ENCODE measurements at places on chromosomes 2 and 18.

- no peak for DNase-seq
Measured at GRCh38 chr18:63879709-63880108, 7.8 kb upstream of the SERPINB2 start.

DNA sequence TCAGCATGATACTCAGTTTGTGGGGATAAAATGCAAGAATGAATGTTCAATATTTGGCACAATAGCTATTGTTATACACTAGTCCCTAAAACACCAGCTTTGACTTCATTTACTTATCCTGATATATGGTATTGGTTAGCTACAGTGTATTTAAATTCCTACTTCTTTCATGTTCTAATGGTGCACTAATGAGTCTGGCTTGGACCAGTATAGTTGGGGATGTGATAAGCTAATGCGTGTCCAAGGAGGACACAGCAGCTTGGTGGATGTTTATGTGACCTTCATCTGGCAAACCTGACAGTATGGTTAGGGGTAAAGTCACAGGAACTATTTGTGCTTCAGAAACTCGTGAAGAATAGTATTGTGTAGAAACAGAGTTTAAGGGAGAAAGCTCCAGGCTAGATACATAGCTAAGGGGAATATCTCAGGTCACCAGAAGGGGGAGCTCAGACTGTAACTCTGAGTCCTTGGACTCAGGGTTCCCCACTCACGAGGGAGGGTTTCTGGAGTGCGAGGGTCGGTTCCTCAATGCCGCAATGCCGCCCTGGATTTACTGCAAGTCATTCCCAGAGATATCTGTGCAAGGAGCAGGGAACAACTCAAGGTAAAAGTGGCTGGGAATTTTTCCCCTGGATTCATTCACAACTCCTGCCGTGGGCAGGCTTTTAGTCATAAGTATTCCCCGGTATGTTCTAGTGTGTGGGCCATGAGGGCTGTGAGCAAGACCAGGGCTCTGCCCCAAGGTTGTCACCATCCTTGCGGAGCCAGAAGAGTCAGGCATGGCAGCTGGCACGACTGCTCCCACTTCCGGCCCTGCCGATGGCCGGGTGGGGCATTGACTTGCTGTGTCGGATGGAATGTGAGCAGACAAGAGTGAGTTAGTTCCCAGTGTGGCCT, 14.5 kb downstream of the IL1R2 start:
- DNase-seq: peak; percentile 67

DNA sequence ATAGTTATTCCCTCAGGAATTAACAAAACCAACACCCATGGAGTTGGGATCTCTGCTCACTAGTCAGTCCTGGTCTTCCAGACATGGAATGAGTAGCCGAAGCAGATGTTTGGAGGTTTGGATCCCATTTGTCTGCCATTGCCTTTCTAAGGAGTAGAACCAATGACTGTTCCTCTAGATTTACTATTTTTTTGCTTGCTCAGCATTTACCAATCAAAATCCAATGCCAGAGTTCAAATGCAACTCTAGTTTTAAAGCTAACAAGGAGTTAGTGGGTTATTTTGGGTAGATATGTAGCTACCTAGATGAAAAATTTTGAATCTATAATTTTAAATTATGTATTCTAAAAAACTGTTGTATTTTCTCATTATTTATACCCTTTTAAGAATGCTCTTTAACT, 62.6 kb downstream of the MALT1 start:
- DNase-seq: no peak

DNA sequence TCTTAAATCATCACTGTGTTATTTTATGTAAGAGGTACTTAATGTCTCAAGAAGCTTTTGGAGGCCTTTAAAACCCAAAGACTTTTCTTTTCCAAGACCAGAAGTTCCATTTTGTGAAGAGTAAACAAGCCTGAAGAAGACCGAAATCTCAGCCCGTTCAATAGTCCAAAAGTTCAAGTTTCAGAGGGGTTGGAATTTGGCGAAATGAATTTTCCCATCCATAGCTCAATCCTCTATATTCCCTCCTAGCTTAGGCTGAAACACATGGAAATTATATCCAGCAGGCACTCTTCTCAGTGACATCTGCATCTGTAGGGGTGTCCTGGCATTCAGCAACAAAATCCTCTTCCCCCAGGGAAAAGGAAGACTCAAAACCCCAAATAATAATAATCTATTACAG, 344.6 kb downstream of the ARHGAP15 start:
- DNase-seq: no peak

GRCh38 chr2:6381326-6381725, 484.4 kb downstream of the CMPK2 start:
- no peak for DNase-seq

GRCh38 chr2:226320076-226320948, 479.3 kb downstream of the IRS1 start:
- DNase-seq: no peak

GRCh38 chr2:169287666-169288065, 74.7 kb downstream of the LRP2 start:
- no peak for DNase-seq

GRCh38 chr2:177984749-177985148, 87.8 kb downstream of the PDE11A start:
- peak; percentile 25 for DNase-seq

DNA sequence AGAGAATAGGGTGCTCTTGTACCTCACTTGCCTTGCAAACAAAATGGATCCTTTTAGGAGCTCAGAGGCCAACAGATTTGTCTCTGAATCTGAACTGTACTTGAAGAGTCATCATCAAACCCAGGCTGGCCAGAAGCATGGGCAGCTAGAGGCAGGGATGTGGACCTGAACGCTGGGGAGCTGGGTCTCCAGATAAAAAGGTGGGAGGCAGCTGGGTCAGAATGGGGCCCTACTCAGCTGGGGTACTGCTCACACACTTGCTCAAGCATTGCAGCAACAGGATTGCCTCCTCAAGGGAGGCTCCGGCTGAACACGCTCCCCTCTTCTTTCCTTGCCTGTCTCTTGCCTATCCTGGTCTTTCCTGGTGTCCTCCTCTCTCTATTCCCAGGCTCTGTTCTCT, 57.3 kb upstream of the SIX3 start:
- DNase-seq: no peak

DNA sequence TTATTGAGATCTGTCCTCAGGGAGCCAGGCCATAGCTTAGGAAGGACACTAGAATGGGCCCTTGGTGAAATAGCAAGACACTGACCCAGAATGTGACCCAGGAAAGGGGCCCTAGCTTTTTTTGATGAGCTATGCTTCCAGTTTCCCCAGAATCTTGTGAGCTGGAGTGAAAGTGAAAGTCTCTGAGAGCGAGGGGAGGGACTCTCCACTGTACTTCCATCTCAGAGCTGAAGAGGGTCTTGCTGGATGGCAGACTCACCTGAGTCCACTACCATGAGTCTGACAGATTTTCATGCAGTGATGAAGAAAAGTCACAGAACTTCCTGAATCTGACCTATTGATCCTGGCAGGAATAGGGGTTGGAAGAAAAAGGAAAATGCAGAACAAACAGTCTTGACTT, 3.1 kb downstream of the ARHGAP25 start:
- peak; percentile 30 for DNase-seq

GRCh38 chr2:228545041-228545747, 363.7 kb upstream of the SPHKAP start:
- no peak for DNase-seq

DNA sequence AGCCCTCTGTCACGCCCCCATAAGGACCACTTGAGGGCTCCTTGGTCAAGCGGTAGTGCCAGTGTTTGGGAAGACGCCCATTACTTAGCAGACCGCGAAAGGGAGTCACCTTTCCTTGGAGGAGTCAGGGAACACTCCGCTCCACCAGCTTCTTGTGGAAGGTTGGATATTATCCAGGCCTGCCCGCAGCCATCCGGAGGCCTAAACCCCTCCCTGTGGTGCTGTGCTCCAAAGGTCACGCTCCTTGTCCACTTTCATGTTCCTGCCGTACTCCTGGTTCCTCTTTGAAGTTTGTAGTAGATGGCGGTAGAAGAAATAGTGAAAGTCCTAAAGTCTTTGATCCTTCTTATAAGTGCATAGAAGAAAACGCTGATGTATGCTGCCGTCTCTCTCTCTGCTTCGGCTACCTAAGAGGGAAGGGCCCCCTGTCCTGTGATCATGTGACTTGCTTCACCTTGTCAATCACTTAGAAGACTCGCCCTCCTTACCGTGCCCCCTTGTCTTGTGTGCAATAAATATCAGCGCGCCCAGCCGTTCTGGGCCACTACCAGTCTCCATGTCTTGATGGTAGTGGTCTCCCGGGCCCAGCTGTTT, 1.7 kb upstream of the CATIP start:
- no peak for DNase-seq

DNA sequence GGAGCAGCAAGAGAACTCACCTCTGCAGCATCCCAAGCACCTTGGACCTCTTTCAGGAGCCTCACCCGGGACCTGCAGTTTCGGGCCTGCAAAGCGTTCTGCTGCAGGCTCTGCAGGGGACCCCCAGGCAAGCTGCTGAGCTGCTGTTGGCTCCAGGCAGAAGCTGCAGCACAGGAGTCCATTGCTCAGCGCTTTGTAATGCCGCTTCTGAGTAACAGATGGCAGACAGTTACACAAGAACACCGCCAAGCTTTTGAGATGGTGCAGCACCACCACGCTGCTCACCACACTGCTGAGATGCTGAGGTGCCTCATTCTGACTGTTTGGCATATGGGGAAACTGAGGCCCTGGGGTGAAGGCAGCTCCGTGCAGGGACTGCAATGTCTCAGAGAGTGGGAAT, 1.9 kb upstream of the GALNT14 start:
- no peak for DNase-seq

- peak; percentile 38 for DNase-seq
Measured at GRCh38 chr2:11744631-11745394, 1.6 kb upstream of the LPIN1 start.

DNA sequence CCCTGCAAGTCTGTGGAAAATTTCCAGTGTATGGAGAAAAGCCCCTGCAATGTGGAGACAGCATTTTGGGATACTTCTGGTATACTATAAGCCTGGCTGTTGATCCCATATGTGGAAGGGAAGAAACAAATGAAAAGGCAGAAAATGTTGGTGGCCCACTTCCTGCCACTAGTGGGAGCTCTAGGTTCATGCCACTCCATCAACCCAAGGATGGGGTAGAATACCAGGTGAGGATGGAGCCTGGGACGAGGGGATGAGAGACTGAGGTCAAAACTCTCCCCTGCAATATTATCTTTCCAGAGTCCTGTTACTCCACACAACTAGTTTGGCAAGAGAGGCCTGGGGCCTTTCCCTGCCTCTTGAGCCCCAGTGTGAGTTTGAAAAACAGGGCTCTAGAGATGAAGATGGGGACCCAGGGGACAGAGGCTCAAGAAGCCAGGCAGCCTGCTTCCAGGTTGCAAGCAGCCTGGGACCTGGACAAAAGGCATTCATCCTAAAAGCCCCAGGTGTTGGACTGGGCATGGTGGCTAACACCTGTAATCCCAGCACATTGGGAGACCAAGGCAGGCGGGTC, 31.9 kb downstream of the BMP10 start:
- no peak for DNase-seq

GRCh38 chr2:139099721-139100120, 319.5 kb upstream of the NXPH2 start:
- no peak for DNase-seq

DNA sequence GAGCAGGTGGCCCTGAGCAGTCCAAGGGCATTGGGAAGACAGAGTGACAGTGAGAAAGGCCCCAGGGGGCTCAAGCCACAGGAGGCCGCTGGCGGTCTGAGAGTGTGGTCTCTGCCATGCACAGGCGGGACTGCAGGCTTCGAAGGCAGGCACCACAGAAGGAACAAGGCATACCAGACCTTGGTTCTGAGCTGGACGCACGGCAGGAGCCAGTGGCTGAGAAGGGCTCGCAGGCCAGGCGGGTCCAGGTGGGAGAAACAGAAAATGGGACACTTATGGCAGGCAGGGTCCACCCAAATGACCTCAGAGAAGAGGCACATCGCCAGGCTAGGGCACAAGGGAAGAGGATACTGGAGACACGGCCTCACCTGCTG, 14.9 kb downstream of the HJURP start:
- no peak for DNase-seq

DNA sequence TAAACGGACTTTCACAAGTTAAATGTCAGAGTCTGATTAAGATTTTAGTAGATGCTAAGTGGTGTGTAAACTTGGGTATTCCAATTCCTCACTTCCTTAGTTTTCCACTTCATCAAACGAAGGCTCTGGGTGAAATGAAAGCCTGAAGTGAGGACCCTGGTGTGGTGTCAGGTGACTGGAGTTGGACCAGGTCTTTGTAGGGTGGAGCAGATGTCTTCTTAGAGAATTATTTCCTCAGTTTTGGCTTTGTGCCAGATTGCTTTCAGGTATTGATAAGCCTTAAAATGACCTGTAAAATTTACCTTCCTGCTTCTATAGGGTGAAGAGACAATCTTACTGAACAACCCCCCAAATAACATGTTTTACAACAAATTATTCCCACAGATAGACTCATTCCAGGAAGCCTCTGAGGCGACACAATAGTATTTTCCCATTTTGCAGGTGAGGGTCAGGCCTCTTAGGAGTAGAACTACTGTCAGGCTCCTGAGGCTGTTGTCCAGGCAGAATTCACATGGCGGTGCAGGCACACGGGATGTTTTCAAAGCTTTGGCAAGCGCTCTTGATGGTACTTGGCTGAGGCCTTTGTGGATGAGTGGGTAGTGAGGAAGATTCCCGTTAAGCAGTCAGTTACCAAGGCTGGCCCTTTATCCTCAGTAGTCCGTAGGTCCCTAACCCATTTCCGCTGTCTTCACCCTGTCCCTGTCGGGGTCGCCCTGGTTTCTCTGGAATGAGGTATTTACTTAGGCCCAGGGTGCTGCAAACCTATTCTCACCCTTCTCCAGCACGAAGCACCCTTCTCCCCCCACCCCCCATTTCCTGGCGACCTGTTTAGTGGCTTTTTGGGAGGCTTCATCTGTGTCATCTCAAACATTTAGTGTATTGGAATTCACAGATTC, 6.6 kb downstream of the RPS7 start:
- no peak for DNase-seq

- DNase-seq: peak; percentile 79
Measured at GRCh38 chr2:133568172-133568571, at the start of gene NCKAP5. TSS of gene NCKAP5 (minus strand) at chr2:133568463. CDS start at chr2:133517526, 50,937 bp downstream.

- no peak for DNase-seq
Measured at GRCh38 chr2:120927265-120927628, 191.6 kb downstream of the GLI2 start.

DNA sequence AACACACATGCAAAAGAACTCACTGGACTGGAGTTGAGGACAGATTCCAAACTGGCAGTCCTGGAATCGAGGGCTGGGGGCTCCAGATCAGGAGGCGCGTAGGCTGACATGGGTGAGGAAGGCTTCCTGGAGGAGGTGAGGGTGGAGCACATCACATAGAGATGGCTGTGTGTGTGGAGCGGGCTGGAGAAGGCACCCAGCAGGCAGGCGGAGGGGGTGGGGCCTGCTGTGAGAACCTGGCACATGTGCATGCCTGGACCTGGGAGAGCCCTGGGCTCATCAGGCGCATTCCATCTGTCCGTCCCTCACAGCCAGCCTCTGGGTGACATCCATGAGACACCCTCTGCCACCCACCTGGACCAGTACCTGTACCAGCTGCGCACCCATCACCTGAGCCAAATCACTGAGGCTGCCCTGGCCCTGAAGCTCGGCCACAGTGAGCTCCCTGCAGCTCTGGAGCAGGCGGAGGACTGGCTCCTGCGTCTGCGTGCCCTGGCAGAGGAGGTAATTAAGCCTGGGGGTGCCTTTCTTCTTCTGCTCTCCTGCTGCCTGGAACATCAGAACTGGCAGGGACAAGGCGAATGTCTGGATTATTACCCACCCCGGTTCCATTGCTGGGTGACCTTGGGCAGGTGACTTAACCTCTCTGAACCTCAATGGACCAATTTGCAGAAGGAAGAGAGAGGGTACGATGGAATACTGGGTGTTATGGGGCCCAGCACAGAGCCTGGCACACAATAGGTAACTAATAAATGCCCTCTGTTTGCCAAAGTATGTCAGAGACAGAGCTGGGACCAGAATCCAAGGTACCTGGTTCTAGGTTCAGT, 108.3 kb downstream of the DYSF start:
- no peak for DNase-seq

GRCh38 chr18:59428018-59428417, 69.0 kb upstream of the LMAN1 start:
- no peak for DNase-seq
